ENCODE measurements at places on chromosomes 3 and 15.

DNA sequence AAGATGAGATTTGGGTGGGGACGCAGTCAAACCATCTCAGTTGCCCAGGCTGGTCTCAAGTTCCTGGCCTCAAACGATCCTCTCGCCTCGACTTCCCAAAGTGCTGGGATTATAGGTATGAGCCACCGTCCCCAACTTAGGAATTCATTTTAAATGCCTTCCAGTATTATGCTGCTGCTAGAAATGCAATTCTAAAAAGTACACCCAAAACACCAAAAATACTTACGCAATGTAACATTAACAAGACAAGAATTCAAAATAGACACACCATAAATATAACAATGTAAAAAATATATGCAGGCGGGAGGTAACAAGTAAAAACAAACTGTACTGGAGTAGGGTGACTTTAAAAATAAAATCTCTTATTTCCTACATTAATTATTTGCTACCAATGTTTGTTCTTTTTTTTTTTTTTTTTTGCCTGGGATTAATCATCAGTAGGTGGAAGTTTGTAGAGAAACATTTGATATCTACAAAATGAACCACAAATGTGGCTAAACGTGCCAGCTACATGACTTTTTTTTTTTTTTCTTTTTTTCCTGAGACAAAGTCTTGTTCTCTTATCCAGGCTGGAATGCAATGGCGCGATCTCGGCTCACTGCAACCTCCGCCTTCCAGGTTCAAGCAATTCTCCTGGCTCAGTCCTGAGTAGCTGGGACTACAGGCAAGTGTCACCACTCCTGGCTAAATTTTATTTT lies 56.8 kb downstream of the SETMAR start:
- DNase-seq: no peak

- peak; percentile 39 for DNase-seq
Observed at GRCh38 chr3:71127052-71127831, 456.3 kb downstream of the FOXP1 start.

DNA sequence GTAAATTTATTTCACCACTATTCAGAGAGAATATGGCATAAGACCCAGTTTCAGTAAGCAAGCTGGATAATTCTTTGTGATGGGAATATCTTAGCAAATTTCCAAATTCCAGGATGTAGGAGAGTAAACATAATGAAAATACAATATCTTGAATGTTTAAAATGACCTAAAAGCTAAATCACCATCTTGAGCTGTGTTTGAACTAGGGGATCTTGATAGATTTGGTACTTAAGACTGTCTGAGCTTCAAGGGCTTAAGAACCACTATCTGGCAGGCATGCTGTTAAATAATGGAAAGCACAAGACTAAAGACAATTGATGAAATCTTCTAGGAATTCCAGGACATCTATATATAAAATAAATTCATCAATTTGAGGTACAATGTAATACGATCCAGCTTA lies 217.7 kb downstream of the ATP8B4 start:
- DNase-seq: no peak

GRCh38 chr3:128113817-128114794 lies 9.5 kb downstream of the RUVBL1 start:
- DNase-seq: peak; percentile 24

DNA sequence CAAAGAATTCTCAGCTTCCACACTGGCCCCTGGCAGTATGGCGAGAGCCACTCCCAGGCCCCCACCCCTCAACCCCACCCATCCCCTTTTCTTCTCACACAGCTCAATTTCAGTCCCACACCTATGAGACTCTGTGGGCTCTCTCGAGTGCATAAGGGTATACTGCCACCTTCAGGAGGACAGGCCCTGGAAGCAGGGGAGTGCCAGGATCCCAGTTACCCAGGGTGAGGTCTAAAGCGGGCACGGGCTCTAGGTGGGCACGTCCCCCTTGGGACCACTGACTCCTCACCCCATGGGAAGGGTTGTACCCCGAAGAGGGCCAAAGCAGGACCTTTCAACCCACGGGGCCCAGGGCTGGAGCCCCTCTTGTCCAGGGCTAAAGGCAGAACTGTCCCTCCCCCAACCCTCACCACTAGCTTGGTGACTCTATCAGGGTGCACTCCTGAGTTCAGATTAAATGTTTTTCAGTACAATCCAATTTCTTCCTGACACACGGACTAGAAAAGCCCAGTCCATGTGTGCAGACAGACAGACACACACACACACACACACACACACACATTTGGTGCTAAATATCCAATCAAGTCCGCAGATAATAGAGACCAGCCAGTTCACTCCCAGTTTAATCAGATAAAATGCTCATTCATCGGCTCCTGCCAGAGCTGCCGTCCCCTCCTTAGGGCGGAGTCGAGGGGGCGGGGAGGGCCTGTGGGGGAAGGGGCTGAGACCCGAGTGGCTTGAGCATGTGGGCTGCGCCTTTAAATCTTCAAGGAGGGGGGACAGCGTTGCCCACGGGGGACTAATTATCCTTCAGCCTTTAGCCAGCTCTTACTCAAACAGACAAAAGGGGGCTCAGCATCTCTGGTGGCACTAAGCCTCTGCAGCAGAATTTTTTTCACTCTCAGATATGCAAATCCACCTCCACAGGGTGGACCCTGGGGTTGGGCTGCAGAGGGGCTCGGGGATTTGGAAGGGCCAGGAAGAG lies 59.3 kb downstream of the CYP11A1 start:
- DNase-seq: peak; percentile 26

- peak; percentile 65 for DNase-seq
Observed at GRCh38 chr3:4504340-4505261, 11.5 kb downstream of the ITPR1 start.

DNA sequence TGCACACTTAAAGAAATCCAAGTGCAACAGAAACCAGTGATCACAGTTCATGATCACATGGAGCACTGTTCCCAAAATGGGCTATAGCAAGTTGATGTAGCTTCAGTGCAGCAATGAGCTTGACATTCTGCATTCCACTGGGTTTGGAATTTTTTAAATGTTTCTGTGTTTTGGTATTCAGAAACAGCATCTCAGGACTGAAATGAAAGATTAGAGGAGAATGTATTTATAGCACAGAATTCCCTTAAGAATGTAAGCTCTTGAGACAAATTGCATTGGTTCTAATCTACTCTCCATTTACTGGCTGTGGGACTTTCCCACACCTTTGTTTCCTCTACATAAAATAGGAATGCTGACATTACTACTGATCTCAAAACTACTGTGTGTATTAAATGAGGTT lies 162.7 kb downstream of the FGF12 start:
- no peak for DNase-seq

DNA sequence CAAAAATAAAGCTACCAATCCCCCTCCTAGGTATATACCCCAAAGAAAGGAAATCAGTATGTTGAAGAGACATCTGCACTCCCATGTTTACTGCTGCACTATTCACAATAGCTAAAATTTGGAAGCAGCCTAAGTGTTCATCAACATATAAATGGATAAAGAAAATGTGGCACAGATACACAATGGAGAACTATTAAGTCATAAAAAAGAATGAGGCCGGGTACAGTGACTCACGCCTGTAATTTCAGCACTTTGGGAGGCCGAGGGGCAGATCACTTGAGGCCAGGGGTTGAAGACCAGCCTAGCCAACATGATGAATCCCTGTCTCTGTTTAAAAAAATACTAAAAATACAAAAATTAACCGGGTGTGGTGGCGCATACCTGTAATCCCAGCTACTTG lies 10.0 kb upstream of the PTPN9 start:
- no peak for DNase-seq

- no peak for DNase-seq
Observed at GRCh38 chr3:187183903-187184302, 13.4 kb upstream of the RTP1 start.

DNA sequence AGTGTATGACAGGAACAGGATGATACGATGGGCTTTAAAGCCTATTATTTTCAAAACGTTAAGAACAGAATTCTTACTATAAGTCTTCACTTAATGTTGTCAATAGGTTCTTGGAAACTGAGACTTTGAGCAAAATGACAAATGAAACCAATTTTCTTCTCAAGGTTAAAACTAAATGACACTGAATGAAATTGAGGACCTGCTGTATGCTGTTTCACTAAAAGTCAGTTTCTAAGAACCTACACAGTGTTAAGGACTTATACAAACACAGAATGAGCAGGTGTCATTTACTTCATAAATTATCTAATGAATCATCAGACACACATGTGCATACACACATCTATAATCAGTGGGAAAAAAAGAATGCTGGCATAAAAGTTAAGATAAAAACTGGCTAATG lies 106.9 kb downstream of the RFTN1 start:
- no peak for DNase-seq

DNA sequence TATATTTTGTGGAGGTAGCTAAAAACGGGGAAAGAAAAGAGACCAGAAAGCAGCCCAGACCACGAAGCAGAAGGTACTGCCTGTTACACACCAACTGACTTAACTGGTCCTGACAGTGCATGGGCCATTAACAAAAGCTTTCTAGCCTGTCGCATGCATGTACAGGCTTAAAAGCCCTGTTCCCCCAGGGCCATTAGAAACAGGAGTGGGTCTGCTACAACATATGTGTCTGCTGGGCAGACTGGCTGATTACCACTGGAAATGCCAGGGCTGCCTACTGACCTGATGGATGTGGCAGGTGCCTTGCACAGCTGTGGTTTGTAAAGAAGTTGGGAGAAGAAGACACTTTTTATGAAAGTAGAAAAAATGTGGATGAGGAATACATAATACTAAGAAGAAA lies 137.4 kb downstream of the GAP43 start:
- no peak for DNase-seq

GRCh38 chr15:98586066-98586465 lies 62.3 kb upstream of the IGF1R start:
- peak; percentile 4 for DNase-seq

DNA sequence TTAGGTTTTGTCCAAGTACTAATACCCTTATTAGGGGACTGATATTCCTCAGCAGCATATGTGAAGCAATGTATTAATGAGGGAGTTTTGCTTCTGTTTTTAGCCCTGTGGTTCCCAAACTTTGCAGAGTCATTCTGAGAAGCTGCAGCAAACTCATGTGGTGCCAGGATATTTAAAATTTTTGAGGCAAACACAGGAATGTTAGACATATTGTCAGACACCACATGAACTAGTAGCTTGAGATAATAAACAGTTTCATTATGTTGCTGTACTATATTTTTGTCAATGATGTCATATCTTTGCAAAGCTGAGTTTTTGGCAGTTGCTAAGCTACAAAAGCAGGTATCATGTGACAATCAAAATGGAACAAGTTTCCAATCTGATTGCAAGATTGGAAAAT lies 36.6 kb downstream of the ATP6V1A start:
- peak; percentile 2 for DNase-seq

DNA sequence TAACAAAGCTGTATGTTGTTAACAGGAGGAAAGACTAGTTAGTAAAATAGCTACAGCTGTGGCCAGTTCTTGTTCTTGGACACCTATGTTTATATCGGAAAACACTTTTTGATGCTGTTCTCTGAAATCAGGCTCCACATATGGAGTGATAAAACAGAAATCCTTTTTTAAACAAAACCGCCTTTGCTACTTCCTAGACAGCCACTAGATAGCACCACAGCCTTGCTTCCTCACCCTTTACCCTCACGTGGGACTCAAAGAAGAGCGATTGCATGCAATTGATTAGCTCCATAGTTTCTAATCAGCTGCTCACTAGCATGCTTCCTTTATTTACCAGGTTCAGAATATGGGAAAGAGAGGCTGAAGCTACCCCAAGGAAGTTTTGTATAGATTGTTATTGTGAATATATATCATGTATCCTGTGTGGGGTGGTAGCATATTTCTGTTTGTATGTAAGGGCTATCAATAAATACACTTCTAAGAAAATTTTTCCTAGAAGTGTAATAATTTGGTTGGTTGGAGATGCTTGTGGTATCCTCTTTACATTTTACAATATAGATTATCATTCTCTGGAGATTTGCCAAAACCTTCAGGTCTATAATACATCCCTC lies 4.3 kb upstream of the MTFMT start:
- peak; percentile 52 for DNase-seq

- DNase-seq: no peak
Observed at GRCh38 chr3:170760174-170760526, 109.8 kb downstream of the RPL22L1 start.

DNA sequence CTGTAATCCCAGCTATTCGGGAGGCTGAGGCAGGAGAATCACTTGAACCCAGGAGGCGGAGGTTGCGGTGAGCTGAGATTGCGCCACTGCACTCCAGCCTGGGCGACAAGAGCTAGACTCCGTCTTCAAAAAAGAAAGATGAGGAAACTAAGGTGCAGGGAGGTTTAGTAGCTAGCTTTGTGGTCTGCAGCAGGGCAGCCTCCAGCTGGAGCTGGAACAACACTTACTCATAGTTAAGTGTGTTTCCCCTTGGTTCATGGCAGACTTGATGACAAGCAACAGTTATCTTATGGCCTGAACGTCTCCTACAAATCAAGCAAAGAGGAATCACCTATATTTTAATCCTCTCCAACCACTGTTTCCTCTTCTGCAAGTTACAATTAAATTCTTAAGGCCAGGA lies 12.6 kb downstream of the KAT2B start:
- DNase-seq: no peak

DNA sequence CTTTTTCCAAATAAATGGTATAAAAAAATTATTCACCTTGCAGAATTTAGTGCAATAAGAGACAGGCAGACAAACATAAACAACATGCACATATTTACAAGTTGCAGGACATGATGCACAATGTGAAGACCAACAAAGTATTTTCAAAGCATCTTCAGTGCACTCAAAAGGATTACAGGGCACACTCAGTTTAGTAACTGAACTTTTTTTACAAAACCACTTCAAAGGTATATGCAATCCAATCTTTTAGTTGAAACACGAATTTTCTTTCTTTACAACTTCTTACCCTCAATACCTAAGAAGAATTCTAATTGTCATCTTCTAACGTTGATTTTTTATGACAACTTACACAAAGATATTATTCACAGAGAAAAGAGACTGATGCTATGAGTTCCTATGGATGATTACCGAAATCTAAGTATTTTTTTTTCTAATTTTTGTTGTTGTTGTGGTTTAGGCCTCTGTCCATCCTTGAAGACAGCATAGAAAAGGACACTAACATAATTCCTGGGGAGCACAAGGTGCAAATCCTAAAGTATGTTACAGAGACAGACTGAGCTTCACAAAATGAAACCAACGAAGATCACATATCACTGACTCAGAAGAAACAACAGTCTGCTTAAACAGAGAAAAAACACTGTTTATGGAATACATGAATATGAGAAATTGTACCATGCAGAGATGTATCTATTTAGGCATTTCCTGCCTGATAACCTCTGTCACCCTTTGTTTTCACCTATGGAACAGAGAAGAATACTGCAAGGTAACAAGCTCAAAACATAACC lies 50.3 kb downstream of the ZMAT3 start:
- DNase-seq: no peak

GRCh38 chr3:31039145-31039544 lies 144.7 kb upstream of the GADL1 start:
- no peak for DNase-seq

GRCh38 chr3:185532901-185533300 lies 19.5 kb downstream of the LIPH start:
- DNase-seq: no peak

DNA sequence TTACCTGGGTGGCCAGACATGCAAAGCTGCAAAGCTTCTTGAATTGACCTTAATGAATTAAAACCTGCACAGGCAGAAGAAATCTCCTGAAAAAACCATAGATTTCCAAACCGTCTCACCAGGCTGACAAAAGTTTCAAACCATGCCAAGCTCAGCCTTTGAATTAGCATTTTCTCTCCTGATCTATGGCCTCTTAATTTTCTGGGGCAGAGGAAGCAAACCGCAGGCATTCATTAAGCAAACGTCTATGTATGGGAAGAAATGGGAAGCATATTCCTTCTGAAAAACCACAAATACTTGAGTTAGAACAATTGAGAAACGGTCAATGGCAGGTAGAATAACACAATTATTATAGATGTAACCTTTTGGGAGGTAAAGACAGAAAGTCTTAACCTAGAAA lies 500.2 kb upstream of the NR2F2 start:
- no peak for DNase-seq

GRCh38 chr3:164224126-164224525 lies 854.2 kb downstream of the SI start:
- no peak for DNase-seq
